SW480 (cell line): ENCODE measurements at places on chromosomes 6 and 20.

GRCh38 chr6:149431905-149432775, 32.1 kb downstream of the SUMO4 start:
- DNase-seq: peak; percentile 65

GRCh38 chr20:32078322-32078721, 26.3 kb downstream of the HCK start:
- no peak for DNase-seq

DNA sequence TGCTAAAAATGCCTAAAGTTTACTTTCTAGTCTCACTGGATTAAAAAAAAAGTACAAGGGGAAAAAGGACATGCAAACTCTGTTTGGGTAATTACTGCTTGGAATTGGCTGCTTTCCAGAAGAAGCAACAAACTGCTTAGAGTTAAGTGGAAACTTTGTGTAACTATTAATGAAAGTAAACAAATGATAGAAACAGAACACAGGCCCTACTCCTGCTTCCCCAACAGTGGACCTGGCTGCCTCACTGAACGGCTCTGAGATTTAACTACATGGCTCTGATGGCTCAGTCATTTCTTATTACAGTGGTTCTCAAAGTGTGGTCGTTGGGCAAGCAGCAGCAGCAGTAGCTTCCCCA, 108.5 kb downstream of the MAN1A1 start:
- no peak for DNase-seq

DNA sequence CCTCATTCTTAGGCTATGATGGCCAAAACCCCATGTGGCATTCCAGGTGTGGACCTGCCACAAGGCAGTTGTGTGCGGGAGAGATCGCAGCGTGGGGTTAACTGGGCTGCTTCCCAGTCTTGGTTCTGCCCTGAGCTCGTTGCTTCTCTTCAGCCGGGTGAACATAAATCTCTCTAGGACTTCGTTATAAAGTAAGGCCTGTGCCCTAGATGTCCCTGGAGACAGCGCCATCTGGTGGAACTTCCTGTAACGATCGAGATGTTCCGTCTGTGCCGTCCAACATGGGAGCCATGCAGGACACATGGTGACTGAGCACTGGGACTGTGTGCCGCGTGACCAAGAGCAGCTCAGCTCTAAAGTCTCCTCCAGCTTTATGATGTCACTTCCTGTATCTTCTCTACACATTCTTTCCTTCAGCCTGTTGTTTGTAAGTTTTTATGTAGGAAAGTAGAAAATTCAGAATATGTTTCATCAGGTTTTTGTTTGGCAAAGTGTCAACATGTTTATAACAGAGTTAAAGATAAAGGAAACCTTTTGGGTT, 26.8 kb upstream of the RPP40 start:
- DNase-seq: peak; percentile 50

GRCh38 chr6:169766232-169766631, 14.8 kb downstream of the ERMARD start:
- DNase-seq: no peak

GRCh38 chr6:44702292-44702691, 314.8 kb downstream of the CDC5L start:
- no peak for DNase-seq

DNA sequence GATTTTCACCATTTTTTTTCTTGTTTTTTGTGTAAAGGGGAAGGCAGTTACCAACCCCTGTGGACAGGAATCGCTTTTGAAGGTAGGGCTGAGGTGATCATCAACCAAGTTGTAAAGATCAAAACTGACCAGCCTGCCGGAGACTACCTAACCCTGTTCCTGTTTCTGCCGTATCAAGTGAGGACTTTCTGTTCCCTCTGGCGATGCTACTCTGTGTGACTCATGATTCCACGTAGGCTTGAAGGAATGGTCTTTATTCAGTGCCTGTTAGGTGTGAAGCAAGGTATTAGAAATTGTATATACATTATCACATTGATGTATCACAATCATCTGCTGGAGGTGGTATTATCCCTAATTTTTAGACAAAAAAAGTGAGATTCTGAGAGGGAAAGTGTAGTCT, 161.3 kb downstream of the SOX4 start:
- DNase-seq: no peak
